ENCODE measurements at places on chromosomes 2 and 18.

DNA sequence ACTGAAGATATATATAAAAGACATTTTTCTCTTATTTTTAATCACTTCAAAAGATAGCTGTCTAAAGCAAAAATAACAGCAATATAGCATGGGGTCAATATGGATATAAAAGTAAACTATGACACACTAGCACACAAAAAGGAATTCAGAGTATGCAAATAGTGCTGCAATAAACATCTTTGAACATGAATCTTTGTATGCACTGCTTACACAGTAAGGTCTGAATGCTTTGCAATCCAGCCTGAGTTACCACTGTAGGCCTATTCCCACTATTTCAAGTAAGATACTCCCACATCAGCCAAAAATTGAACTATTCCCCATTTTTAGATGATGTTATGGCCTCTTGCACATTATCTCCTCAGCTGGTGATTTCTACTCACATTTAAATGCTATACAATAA is 27.4 kb upstream of the ERCC3 start:
- DNase-seq, result no peak

GRCh38 chr2:46298522-46299353 is 1.5 kb downstream of the EPAS1 start:
- DNase-seq, result peak; percentile 76

GRCh38 chr2:240505910-240506309 is 51.9 kb downstream of the ANKMY1 start:
- no peak for DNase-seq

GRCh38 chr2:144550911-144551310 is 31.0 kb upstream of the ZEB2 start:
- no peak for DNase-seq
